ENCODE measurements at places on chromosomes 1 and 21.

DNA sequence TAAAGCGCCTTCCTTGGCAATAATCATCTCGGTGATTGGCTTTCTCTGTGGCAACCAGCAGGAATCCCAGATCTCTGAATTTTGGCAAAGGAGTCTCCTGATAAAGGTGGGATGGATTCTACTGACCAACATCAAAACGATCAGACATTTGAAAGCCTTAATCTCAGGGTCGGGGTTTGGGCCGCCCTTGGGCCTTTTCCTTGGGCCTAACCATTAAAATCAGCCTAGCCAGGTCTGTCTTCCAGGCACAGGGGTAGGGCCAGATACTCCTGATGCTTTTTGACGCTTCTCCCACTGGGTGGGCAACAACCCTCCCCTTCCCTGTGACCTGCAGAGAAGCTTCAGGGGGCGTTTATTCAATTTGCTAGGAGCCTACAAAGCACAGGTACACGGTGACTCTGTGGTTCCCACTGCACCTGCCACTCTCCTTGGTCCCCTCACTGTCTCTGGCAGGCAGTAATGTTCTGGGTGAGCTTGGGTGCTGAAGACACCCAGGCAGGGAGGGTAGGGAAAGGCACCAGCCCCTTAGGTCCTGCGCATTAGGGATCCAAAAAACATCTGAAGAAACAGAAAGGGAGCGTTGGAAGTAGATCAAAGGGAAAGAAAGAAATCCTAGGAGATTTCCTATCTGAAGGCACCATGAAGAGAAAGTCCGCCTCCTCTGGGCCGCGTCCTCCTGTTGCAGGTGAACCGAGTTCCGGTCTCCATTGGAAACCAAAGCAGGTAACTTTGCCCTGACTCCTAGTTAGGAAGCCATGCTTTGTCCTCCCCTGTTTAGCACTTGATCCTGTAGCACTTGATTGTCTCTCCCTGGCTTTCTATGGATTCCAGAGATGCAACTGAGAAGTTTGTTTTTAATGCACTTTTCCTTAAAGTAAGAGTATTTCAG, 12.3 kb downstream of the RNU1-2 start:
- DNase-seq = no peak

- no peak for DNase-seq
Observed at GRCh38 chr1:67732750-67733151, 47.8 kb downstream of the GADD45A start.

GRCh38 chr1:23456226-23456625, 27.8 kb downstream of the ASAP3 start:
- DNase-seq = peak; percentile 77

DNA sequence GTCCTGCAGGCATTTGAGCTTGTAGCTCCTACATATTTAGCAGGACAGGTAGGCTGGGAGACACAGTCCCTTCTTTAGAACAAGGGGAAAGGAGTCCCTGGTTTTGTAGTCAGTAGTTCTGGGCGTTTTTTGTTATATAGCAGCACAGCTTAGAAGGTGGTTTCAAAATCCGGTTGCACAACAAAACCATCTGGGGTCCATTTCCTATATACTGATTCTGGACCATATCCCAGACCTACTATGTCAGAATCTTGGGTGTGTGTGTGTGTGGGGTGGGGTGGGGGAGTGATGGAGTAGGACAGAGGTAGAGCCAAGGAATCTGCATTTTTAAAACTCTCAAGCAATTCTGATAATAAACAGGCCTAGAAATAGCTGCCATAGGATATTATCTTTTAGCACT, 21.6 kb downstream of the METTL13 start:
- DNase-seq = peak; percentile 41

- DNase-seq = peak; percentile 84
Observed at GRCh38 chr1:231841616-231842344, 215.2 kb downstream of the DISC1 start.

GRCh38 chr1:107594536-107594935, 370.4 kb downstream of the VAV3 start:
- DNase-seq = no peak

DNA sequence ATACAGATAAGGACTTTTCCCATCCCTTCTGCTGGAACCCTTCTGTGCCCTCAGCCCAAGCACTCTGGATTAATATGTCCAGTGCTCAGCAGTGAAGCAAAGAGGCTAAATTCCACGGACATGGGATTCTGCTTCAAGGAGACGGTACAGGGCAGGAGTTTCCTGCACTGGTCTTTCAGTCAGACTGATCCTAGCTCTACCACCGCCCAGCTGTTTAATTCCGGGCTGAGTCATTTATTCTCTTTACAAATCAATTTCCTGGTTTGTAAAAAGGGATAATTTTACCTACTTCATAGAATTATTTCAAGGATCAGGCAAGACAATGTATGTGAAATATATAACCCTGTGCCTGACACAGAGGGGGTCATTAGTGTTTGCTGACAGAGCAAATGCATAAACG, 41.6 kb upstream of the NRDC start:
- no peak for DNase-seq

DNA sequence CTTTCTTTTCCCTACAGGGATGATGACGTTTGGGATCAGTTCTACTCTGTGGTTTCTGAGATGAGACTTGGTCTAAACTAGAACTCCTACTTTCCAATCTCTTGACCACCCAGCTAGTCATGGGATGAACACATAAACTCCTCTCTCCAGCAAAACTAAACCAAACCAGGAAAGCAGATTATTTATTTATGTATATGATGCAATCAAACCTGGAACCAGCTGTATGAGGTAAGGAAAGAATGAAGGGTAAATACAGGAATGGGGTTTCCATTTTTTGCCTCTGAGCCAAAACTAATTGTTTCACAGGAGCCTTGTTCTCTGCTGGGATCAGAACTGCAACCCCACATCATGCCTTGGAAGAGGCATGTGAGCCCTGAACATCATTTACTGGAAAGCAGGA, 3.3 kb upstream of the AGT start:
- peak; percentile 25 for DNase-seq

DNA sequence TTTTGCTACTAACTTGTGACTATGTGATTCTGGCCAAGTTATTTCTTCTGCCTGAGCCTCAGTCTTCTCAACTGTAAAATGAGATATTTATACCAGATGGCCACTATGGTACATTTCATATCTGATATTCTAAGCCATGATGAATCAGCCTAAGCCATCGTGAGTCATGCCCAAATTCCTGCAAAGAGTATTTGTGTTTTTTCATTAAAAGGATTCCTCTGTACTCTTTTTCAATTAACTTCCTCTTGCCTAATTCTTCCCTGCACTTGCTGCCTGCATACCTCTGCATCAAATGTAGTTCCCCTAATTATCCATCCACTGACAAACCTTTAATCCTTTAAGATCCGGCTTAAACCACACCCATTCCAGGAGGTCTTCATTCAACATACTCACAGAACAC, 575.1 kb upstream of the BEND5 start:
- DNase-seq = peak; percentile 68

DNA sequence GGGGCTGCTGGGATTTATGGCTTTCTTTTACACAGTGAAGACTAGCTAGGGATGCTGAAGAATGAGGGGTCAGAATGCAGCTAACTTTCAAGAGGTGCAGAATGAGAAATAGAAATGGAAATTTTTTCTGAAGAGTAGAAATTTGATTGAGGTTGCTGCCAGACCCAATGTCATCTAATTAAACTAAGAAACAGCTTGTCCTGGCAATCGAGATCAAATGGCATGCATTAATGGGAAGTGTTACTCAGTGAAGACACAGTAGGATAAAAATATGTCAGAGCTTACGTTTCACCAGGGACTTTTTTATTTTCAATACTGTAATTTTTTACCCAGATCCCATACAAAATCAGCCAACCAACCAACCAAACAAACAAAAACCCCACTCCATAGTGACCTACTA, 306.0 kb downstream of the GRIK1 start:
- no peak for DNase-seq

GRCh38 chr1:70324683-70325082, 29.8 kb downstream of the ANKRD13C start:
- peak; percentile 17 for DNase-seq

GRCh38 chr1:25795211-25795610, 4.8 kb upstream of the SELENON start:
- no peak for DNase-seq

Data from MCF 10A (cell line).